ENCODE measurements at places on chromosomes 1 and 21.

DNA sequence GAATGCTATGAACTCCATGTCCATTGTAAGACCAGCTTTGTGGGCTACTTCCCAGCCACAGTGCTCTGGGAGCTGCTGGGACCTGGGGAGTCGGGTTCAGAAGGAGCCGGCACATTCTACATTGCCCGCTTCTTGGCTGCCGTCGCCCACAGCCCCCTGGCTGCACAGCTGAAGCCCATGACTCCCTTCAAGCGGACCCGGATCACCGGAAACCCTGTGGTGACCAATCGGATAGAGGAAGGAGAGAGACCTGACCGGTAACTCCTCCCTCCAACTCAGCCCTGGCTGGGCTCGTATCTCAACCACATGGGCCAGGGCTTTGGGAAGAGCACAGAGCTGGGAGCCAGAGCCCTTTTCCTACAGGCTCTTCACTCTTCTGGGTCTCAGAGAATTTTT lies 15.4 kb downstream of the MOV10 start:
- no peak for DNase-seq

- no peak for DNase-seq
These were observed 81.9 kb downstream of the CNIH3 start for GRCh38 chr1:224698015-224698451.

GRCh38 chr21:46151261-46151988 lies 4.0 kb downstream of the FTCD start:
- DNase-seq: no peak

DNA sequence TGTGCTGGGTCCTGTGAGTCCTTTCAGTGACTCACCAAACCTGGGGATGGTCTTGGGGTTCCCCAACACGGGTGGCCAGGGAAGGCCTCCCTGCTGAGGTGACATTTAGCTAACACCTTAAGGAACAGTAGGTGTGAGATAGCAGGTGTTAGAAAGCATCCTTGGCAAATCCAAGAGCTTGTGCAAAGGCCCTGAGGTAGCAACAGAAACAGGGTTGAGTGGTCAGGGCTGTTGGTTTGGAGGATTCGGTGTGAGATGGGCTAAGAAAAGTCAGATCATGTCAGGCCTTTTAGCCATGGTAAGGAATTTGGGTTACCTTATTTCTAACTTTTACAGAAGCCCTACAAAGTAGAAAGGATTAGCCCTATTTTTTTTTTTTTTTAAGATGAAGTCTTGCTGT lies 343.0 kb downstream of the CAMTA1 start:
- DNase-seq: no peak

GRCh38 chr1:209564849-209565248 lies 18.7 kb upstream of the CAMK1G start:
- no peak for DNase-seq

- DNase-seq: no peak
These were observed 119.1 kb downstream of the TGFBR3 start for GRCh38 chr1:91766883-91767282.

DNA sequence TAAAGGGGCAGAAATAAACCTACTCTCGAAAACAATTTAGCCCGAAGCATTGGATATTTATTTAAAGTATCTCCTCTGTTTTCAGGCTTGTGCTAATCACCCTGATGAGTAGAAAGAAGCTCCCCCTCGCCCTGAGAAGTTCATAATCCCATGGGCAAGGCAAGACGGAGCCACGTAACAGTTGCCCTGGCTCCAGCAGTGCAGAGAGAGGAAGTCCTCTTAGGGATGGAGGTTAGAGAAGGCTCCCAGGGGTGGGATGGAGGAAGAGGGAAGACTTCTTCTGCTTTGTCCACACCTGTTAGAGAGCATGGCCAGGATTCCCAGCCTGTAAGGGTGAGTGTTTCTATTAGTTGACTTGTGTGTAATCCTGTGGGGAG lies 3.4 kb upstream of the GPR25 start:
- DNase-seq: no peak

DNA sequence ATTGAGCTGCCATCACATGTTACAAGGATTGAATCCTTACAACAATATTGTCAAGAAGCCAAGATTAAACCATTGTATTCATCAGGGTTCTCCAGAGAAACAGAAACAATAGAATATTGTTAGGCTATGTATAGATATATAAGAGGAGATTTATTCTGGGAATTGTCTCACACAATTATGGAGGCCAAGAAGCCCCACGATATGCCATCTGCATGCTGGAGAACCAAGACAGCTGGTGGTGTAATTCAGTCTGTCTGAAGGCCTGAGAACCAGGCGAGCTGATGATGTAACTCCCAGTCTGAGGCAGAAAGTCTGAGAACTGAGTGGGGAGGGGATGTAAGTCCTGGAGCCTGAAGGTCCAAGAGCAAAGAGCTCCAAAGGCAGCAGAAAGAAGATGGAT lies 14.5 kb upstream of the TTF2 start:
- no peak for DNase-seq

DNA sequence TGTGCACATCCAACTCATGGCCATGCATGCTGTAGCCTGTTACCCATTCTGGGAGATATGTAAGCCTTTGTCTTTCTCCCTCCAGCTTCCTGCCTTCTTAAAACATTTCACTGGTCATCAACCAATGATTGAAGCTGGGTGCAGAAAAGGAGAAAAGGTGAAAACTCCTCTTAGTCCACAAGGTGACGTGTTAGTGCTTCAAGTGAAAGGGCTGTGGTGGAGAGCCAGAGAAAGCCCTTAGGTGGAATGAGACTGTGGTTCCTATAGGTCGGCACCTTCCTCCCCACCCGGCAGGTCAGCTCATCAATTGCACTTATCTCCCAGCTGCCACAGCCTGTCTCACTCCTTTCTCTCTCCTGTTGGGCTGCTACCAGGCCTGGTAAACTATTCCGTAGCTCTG lies 30.4 kb downstream of the ERG start:
- no peak for DNase-seq

GRCh38 chr1:182589520-182589919 lies 464 bp upstream of the RNASEL start:
- no peak for DNase-seq

DNA sequence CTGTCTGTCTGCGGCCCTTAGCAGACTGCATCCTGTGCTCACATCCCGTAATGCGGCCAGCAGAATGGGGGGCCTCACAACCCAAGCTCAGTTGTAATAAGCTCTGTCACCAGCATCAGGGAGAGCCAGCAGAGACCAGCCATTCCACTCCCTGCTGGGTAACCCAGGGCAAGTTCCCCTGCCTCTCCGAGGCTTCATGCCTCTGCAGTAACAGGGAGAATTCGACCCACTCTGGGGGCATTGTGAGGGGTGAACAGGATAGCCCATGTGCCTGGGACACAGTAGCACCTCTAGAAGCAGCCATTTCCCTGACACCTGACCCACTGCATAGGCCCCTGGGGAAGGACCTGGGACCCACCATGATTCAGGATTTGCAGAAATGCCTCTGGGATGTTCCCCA lies 461.2 kb downstream of the MATN1 start:
- no peak for DNase-seq

GRCh38 chr1:103109311-103109920 lies 1.1 kb upstream of the COL11A1 start:
- no peak for DNase-seq

DNA sequence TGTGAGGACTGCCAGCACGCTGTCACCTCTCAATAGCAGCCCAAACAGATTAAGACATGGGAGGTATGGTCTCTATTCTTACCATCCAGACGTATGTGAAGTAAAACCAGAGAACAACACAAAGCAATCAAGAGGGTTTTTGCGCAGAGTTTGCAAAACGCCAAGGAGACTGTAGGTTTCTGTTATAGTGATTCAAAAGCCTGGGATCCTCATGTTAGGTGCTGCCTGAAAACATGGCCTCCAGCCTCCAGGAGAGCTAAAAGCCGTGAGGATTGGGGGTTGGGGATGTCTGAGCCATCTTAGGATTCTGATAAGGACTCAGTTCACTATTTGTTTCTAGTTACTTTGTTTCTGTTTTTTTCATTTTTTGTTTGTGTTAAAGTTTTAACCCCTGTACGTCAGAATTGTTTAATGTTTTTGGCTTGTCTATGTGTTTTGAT lies 4.2 kb upstream of the CCT8 start:
- DNase-seq: no peak

- DNase-seq: no peak
These were observed 30.2 kb downstream of the EVA1C start for GRCh38 chr21:32442566-32443318.

DNA sequence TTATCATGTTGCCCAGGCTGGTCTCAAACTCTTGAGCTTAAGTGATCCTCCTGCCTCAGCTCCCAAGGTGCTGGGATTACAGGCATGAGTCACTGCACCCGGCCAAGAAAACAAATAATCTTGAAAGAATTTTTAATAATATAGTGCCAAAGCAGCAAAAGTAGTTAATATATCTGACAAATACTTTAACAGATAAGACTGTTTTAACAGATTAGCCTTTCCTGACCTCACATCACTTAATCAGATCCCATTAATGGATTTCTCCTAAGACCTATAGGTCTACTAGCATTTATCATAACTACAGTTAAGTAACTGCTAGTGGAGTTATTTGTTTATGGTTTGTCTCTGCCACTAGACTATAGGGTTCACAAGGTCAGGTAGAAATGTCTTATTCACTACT lies 61.1 kb upstream of the HP1BP3 start:
- DNase-seq: no peak

- no peak for DNase-seq
These were observed 4.2 kb upstream of the PRXL2B start for GRCh38 chr1:2582391-2582790.

GRCh38 chr1:20873311-20873710 lies 86.2 kb upstream of the HP1BP3 start:
- no peak for DNase-seq

DNA sequence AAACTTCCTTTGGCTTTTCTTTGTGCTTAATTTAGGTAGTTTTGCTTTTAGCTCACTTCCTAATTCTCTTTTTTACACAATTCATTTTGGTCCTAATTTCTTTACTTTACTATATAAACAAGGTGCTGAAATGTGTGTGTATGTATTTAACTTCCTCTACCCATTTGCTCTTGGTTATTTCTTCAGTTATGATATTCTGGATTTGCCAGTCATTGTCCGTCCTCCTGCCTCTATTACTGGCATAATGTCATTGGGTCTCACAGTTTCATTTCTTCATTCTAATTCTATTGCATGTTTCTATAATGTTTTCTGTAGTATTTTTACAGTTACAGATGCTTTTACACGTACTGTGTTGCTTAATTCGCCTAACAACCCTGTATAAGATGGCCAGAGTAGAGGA lies 96.2 kb downstream of the ZMYM4 start:
- no peak for DNase-seq

GRCh38 chr21:32795802-32796559 lies 24.4 kb upstream of the PAXBP1 start:
- DNase-seq: no peak

- no peak for DNase-seq
These were observed 487.1 kb downstream of the KCNT2 start for GRCh38 chr1:196121181-196121580.

GRCh38 chr1:58941471-58942289 lies 157.8 kb upstream of the JUN start:
- DNase-seq: no peak

GRCh38 chr1:3729594-3730542 lies 22.4 kb upstream of the CCDC27 start:
- DNase-seq: no peak

DNA sequence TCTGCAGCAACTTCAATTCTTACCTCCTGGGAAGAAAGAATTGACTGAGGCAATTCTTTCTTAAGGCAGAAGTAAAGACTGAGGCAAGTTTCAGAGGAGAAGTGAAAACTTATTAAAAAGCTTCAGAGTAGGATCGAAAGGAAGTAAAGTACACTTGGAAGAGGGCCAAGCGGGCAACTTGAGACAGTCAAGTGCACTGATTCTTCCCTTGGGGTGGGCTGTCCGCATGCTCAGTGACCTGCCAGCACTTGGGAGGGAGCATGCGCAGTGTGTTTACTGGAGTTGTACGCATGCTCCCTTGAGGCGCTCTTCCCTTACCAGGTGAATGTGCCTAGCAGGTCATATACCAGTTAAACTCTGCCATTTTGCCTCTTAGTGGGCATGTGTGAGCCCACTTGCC lies 55.3 kb upstream of the NBPF3 start:
- DNase-seq: no peak

DNA sequence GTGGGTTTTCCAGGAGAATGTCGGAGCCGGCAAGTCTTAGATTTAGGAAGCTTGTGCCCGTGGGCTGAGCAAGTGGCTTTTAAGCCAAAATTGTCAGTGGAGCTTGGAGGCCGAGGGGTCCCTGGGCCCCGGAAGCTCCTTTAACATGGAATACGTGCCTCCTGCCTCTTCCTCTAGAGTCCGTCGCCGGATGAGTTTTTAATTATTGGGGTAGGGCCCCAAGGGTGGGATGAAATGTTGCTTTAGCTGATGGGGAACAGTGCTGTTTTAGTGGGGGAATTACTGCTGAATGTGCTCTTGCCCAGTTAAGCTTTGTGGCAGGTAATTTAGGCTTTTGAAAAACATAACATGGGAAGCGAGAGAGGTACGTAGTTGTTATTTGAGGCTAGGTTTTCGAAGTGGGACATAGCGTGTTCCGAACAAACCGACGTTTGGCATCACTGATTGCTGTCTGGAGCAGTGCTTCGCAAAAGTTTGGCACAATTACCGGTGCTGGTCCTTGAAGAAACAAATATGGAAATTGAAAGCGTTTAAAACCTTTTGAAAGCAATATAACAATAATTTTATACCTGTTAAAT lies 786 bp downstream of the RPL5 start:
- DNase-seq: no peak

DNA sequence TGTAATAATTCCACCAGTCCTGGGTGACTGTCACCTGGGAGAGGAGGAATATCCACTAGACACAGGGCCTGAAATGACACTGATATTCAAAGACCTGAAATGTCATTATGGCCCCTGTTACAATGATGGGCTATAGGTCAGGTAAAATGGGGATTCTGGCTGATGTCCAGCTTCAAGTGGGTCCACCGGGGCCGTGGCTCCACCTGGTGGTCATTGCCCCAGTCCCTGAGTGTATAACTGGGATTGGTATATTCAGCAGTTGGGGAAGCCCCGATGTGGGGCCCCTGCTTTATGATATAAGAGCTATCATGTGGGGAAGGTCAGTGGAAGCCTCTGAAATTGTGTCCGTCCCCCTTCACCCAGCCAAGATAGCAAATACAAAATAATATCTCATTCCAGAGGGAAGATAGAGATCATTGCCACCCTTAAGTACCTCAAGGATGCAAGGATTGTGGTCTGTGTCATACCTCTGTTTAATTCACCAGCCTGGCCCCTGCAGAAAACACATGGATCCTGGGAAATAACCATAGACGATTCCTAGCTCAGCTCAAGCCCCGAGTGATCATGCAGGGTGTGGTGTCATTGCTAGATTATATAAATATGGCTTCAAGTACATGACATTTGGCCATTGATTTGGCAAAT lies 19.4 kb downstream of the PLEKHO1 start:
- no peak for DNase-seq

- no peak for DNase-seq
These were observed 17.3 kb downstream of the FBXO28 start for GRCh38 chr1:224131253-224131652.

GRCh38 chr1:30911059-30911954 lies 2.7 kb upstream of the SDC3 start:
- DNase-seq: peak; percentile 28

- DNase-seq: no peak
These were observed 10.7 kb downstream of the SH2D2A start for GRCh38 chr1:156805766-156806511.

- DNase-seq: no peak
These were observed 19.9 kb downstream of the ZYG11B start for GRCh38 chr1:52746189-52746588.

- no peak for DNase-seq
These were observed 205.2 kb downstream of the HS2ST1 start for GRCh38 chr1:87119541-87120140.

All from stimulated activated CD8-positive, alpha-beta memory T cell treated with anti-CD3 and anti-CD28 coated beads, Interleukin-4, amount 100 ng/mL, for 24 hours (primary cell).